ENCODE measurements at places on chromosomes 1 and 21. TPM values are rescaled to one million over a fixed set of nuclear protein-coding genes. Genes with fewer than 3 reads are reported as not detected.

The CFAP107 gene
- total RNA-seq, result not detected

The SYT14 gene
- 1.7 TPM for total RNA-seq

The UBE2U gene
- not detected for total RNA-seq

The FAM151A gene
- total RNA-seq, result not detected

The FCER1G gene
- total RNA-seq, result not detected

The SESN2 gene
- total RNA-seq, result 21.9 TPM

The GPR52 gene
- total RNA-seq, result 0.21 TPM

All from tracheal epithelial cell (primary cell).